Activated CD4-positive, alpha-beta memory T cell treated with anti-CD3 and anti-CD28 coated beads, Interleukin-2, amount 10 ng/mL, durations not matched to agents 7 days and 5 days (primary cell): ENCODE measurements at places on chromosomes 6 and 20. TPM values are rescaled to one million over a fixed set of nuclear protein-coding genes. Genes with fewer than 3 reads are reported as not detected.

The SLC32A1 gene
- not detected for total RNA-seq

The CFAP61 gene
- not detected for total RNA-seq

The SIRPD gene
- total RNA-seq, result 0.15 TPM

The ANGPT4 gene
- not detected for total RNA-seq

The TSBP1 gene
- total RNA-seq, result not detected

The CST5 gene
- total RNA-seq, result not detected

The RRAGD gene
- total RNA-seq, result 11.6 TPM

The TRERF1 gene
- total RNA-seq, result 18.2 TPM

The SASH1 gene
- 0.75 TPM for total RNA-seq

The SPATA2 gene
- total RNA-seq, result 9.0 TPM

The GSTA2 gene
- total RNA-seq, result not detected

The TFEB gene
- 15.0 TPM for total RNA-seq

The TFAP2C gene
- not detected for total RNA-seq

The C6orf58 gene
- total RNA-seq, result not detected

The CALHM6 gene
- 11.2 TPM for total RNA-seq

The DDO gene
- not detected for total RNA-seq

The PLA2G7 gene
- total RNA-seq, result not detected

The RNF217 gene
- total RNA-seq, result 1.1 TPM

The TUBB2B gene
- not detected for total RNA-seq

The NELFE gene
- total RNA-seq, result 69.6 TPM

The PTPRA gene
- 71.5 TPM for total RNA-seq

The GABRR1 gene
- total RNA-seq, result not detected
